ENCODE measurements at places on chromosomes 11 and 22. TPM values are rescaled to one million over a fixed set of nuclear protein-coding genes. Genes with fewer than 3 reads are reported as not detected.

The MRPL49 gene
- 35.0 TPM for total RNA-seq

The PNPLA5 gene
- 3.7 TPM for total RNA-seq

The SMIM35 gene
- not detected for total RNA-seq

The KCNJ5 gene
- total RNA-seq, result 1.3 TPM

GRCh38 chr11:12251666-12252560 is 125.5 kb upstream of the PARVA start:
- DNase-seq, result no peak

GRCh38 chr22:37792494-37792893 is 15.2 kb upstream of the GCAT start:
- DNase-seq, result no peak

DNA sequence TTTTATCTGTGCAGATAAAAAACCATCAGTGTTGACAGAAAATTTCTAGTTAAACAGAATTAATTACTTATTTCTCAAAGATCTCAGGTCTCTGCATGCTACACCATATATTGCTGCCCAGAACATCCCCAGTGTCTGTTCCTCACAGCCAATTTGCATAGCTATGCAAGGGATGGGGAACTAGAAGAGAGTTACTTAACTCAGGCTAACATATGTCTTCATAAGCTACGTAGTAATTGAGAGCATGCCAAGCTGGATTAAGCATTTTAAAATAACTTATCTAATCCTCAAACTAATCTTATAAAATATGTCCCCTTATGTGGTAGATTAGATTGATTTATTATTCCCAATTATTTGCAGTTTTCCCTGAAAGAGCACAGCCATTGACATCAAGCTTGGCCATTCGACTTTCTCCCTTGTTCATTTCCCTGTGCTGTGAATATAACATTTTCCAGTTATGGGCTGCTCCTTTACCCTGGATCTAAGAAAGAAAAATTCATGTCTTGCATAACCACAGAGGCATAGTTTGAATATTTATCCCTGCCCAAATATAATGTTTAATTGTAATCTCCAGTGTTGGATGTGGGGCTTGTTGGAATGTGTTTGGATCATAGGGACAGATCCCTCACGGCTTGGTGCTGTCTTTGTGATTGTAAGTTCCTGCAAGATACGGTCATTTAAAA is 69.1 kb downstream of the C11orf87 start:
- DNase-seq, result no peak
